Stromal cell of bone marrow (primary cell): ENCODE measurements at places on chromosomes 13 and 19.

DNA sequence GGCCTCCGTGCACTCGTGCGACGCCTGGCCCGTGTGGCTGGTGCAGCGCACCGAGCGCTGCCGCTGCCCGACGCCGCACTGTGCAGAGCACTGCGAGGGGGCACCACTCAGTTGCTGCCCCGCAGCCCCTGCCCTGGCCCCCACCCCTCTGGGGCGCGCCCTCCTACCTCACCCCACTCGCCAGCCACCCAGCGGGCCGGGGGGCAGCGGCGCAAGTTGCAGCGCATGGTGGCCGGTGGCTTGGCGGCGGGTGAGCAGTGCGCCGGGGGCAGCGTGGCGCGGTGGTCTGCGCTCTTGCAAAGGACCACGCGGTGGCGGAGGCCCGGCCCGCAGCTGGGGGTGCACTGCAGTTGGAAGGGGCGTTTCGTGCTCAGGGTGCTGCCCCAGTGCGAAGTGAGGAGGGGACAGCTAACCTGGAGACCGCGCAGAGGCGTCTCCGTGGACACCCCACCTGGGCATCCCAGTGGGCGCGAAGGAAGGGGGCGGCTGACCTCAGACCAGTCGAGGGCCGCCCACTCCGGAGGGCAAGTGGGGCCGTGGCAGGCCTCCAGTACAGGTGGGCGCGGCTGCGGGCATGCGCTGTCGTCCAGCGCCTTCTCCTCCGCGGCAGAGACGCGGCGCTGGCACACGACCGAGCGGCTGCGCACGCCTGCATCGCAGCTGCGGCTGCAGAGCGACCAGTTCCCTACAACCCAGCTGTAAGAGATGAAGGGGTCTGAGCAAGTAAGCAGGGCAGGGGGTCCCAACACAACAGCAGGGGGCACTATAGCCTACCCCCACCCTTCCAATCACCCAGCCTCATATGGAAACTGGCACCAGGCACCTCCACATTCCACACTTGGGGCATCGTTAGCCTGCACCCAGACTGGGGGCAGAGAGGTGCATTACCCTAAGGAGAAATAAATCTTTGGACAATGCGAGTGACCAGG is 8.0 kb upstream of the MYO1F start:
- no peak for DNase-seq

DNA sequence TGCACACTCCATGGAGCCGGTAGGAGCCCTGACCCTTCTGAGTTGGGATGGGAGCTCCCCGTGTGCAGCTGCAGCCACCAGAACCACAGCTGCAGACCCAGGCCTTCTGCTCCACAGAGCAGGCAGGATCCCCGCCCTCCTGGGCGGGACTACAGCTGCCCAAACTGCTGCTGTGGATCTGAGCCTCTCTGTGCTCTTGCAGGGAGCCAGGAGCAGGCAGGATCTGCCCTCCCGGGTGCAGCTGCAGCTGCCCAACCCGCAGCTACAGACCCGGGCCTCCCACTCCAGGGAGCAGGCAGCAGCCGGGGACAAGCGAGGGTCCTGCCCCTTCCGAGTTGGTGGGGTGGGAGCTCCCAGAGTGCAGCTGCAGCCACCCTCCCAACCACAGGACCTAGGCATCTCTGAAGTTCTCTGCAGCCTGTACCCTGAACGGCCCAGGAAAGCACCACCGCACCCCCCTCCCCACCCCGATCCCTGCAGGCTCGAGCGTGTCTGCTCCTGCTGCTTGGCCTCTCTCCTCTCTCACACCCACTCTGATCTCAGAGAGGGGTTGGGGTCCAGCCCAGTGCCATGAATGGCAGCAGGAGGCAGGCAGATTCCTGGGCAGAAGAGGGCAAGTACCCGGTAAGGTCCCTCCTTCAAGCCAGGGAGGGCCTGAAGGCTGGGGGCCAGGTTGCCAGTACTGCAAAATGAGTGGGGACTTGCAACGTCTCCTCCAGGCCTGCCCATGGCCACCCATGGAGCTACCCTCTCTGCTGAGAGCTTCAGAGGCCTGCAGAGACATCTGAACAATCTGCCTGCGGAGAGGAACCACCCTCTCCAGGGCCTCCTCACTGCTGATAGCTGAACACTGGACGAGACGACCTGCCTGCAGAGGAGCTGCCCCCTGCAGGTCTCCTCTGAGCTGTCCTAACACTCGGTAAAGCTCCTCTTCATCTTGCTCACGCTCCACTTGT is 16.4 kb upstream of the EMP3 start:
- no peak for DNase-seq

DNA sequence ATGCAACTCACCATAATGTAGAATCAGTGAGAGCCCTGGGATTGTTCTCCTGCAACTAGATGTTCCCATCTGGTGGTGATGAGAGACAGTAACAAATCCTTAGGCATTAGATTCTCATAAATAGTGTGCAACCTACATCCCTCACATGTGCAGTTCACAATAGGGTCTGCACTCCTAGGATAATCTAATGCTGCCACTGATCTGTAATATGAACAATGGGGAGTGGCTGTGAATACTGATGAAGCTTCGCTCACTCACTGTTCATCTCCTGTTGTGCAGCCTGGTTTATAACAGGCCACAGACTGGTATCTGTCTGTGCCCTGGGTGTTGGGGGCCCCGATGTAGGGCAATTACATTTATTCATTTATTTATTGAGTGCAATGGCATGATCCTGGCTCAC is 86.9 kb downstream of the ZNF254 start:
- no peak for DNase-seq

DNA sequence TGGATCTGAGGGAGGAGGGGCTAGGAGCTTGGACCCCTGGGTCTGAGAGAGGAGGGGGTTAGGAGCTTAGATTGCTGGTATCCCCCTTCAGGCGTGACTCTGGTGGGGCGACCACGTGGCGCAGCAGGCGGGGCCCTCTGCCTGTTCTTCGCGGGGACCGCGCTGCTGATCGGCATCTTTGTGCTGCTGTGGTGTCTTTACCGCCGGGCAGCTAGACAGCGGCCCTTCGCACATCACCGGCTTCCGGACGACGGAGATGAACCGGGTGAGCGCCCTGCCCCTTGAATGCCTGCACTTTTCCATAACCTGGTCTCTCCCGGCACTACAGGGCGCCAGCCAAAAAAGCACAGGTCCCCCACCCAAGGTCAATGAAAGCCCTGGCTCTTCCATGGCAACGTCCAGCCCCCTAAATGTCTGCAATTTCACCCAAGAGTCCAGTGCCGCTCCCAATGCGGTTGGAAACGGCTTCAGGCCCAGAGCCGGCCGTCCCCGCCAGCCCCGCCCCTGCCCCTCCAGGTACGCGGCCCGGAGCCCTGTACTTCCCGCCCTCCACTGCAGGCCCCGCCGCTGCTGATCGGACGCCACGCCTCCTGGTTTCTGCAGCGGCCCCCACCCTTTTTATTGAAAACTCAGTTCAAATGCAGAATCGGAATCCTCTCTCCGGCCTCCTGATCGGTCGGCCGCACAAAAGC is 2.8 kb downstream of the GFY start:
- DNase-seq, result no peak

DNA sequence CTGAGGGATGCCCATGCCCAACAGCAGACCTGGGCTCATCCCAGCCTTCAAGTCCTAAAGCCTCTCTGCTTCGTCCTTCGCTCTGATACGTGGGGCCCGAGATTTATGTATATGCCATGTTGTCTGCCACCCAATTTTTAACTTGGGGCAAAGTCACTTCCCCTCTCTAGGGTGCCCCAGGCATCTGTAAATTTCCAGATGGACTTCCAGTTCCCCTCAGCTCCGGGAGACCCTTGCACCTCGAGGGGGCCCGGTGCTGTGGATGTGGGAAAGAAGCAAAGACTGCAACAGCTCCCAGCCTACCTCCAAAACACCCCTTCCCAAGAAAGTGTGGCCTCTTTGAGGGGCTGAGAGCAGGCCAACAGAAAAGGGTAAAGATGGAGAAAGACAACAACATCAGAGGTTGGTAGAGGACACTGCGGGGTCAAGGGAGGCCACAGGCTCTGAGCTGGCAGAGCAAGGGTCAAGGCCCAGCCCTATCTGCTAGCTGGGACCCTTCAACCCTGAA is 97.4 kb downstream of the STK24 start:
- no peak for DNase-seq

GRCh38 chr19:50280983-50281382 is 48.2 kb downstream of the KCNC3 start:
- no peak for DNase-seq

DNA sequence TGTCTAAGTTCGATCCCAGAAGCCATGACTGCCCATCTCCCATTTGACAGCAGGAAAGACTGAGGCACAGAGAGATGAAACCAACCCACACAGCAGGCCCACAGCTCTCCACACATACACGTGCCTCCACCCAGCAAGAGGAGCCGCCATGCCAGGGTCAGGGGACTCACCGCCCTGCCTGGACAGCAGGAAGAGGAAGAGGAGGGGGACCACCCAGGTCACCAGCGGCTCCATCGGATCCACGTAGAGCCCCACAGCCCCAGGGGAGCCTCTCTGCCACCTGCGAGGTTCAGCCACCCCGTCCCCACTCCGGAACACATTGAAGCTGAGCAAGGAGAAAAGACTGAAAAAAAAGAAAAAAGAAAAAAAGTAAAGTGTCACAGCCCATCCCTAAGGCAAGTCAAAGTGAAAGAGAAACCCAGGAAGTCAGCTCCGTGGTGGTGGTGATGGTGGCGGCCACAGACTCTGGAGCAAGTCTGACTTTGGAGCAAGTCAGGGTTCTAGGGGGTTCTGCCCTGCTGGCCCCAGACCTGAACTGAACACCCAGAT is at the start of gene IL12RB1:
Gene IL12RB1, minus strand, starts transcription at position 345 of the 549 bp plus-strand sequence. Its CDS starts 111 bp downstream, at position 234.
- no peak for DNase-seq

GRCh38 chr13:40043764-40044163 is 388.3 kb downstream of the COG6 start:
- DNase-seq, result no peak

DNA sequence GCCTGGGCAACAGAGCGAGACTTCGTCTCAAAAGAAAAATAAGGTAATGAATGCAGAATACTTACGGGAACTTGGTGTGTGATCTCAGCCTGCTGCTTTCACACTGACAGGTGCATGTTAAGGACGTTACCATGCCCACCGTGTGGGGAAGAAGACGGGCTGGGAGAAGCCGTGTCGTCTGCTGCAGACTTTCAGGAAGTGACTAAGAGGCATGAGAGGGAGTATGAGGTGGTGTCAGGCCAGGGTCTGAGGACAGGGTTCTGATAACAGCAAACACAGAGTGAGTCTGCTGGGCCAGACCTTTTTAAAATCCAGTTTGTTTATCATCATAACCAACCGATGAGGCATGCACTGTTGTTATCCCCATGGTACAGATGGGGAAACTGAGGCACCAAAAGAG is 13.6 kb upstream of the GALP start:
- no peak for DNase-seq

DNA sequence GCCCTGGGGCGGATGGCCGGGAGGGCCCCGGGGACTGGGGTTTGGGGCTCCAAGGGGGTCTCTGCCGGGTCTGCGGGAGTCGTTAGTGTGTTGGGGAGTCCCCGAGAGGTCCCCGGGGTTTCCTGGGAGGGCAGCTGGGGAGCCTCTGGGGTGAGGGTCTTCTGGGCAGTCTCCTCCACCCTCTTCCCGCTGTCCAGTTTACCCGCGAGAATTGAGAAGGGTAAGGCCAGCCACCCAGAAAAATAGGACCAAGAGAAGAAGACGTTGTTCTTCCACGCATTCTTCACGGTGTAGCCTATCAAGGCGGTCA is 1.0 kb upstream of the ETFB start:
- no peak for DNase-seq

DNA sequence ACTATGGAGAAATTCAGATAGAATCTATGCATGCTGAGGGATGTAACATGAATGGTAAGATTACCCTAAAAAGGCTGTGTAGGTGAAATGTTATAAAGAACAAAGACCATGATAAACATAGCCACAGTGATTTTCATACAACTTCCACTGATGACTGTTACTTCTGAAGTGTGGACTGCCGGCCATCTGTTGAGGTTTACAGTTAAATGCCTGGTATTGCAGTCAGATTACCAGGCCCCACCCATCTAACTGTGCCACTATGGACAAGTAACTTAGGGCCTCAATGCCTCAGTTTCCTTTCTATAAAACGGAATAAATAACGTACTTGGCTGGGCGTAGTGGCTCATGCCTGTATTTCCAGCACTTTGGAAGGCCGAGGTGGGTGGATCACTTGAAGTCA is 395.6 kb downstream of the KLF12 start:
- no peak for DNase-seq

DNA sequence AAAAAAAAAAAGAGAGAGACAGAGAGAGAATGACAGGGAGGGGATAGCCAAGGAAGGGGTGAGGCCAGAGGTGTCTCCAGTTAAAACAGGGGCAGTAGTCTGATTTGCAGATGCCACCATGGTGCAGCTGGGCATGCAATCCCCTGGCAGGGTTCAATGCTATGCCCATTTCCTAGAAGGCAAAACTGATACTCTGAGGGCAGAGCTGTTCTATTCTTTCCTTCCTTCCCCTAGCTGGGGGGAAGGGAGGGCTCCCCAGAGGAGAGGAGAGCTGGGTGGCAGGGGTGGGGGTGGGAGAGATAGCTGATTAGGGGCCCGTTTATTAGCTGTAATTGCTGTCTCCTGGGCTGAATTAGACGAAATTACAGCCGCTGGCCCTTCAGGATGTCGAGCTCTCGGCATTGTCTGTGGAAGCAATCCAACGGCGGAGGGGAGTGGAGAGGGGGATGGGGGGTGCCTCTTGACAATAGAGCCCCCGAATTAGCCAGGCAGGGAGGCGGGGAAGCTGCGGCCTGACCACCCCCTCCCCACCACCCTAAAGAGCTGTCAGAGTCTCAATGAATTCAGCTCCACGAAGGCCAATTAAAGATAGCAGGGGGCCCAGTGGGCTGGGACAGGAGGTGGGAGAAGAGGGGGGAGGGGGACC is 14.4 kb upstream of the DPP9 start:
- DNase-seq, result no peak

- peak; percentile 7 for DNase-seq
These were observed 1096.8 kb upstream of the PCDH20 start for GRCh38 chr13:62512194-62513141.
